ENCODE measurements at places on chromosomes 16 and 17.

DNA sequence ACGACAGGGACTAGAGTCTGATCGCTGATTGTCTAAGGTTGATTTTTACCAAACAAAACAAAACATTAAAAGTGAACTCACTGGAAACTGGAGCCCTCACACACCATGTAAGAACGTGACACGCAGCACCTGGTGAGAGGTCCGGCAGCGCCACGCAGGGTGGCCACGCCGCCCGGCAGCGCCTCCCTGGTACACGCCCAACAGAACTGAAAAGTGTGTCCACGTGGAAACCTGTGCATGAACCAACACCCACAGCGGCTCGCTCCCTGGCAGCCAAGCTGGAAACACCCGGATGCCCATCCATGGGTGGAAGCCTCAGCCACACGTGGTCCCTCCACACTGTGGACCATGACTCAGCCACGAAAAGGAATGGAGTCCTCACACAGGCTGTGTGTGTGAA is 9.1 kb downstream of the GALNS start:
- DNase-seq, result no peak

DNA sequence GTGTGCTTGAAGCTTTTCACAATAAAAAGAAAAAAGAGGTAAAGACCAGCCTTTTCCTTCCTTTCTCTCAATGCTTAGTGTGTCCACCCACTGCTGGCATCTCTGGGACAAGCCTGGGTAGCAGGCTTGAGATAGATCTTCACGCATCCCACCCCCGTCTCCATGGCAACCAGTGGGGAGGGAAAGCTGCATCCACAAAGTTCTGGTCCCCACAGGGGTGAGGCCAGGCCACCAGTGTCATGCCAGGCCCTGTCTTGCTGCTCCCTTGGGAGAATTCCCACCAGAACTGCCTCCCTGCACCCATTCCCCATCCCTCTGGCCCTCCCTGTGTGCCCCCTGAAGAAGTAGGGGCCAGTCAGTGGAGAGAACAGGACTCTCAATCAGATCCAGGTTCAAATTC is 259.9 kb downstream of the MRTFB start:
- no peak for DNase-seq

GRCh38 chr16:70152578-70153302 is 20.8 kb upstream of the CLEC18C start:
- DNase-seq, result no peak

GRCh38 chr16:83676086-83676485 is 131.7 kb upstream of the HSBP1 start:
- no peak for DNase-seq

GRCh38 chr16:55500530-55501011 is 8.3 kb upstream of the LPCAT2 start:
- no peak for DNase-seq

- no peak for DNase-seq
These were observed 10.6 kb upstream of the NUDT16L1 start for GRCh38 chr16:4682616-4683254.

GRCh38 chr17:48526608-48527546 is 3.9 kb downstream of the HOXB1 start:
- no peak for DNase-seq

- no peak for DNase-seq
These were observed 1.8 kb downstream of the RABEP2 start for GRCh38 chr16:28923231-28923587.

GRCh38 chr17:21085707-21086106 is 41.1 kb upstream of the DHRS7B start:
- DNase-seq, result no peak

GRCh38 chr17:70945386-70945785 is 776.1 kb downstream of the KCNJ2 start:
- DNase-seq, result no peak

DNA sequence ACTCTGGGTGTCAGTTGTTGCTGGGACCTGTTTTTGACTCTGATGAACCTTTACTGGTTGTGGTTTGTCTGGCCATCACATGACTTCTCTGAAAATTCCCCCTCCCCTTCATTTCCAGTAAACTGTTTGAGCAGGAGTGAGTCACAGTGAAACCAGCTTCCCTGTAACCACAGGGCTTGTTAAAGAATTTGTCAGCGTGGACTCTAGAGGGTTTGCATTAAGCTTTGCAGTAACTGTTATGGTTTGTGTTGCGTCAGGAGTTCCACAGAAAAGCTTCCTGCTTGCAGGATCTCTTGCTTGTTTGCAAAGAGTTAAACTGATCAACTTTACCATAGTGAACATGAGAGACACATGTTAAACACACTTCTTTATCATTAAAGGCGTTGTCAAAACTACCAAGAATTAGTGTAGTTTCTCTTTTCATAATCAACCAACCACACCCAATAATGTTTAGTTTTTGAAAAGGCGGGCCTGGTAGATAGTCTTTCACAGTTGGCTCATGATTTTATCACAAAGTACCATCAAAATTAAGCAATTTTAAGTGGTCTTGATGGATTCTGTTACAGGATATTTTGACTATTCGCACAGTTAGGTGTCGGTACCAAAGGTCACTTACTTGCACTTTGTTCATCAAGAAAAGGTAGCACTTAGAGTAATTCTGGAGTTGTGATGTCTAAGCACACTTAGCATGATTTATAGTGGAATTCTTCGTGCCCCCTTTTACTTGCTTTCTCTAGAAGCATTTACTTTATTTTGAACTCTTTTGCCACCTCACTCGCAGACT is 79.3 kb downstream of the VMP1 start:
- no peak for DNase-seq

- no peak for DNase-seq
These were observed 77.9 kb downstream of the CCT6B start for GRCh38 chr17:34883106-34884000.

GRCh38 chr16:13322336-13322735 is 420.9 kb downstream of the SHISA9 start:
- no peak for DNase-seq

GRCh38 chr17:75783803-75784472 is 668 bp upstream of the UNK start:
- peak; percentile 30 for DNase-seq

GRCh38 chr17:28293994-28294393 is 25.0 kb upstream of the TMEM97 start:
- no peak for DNase-seq

DNA sequence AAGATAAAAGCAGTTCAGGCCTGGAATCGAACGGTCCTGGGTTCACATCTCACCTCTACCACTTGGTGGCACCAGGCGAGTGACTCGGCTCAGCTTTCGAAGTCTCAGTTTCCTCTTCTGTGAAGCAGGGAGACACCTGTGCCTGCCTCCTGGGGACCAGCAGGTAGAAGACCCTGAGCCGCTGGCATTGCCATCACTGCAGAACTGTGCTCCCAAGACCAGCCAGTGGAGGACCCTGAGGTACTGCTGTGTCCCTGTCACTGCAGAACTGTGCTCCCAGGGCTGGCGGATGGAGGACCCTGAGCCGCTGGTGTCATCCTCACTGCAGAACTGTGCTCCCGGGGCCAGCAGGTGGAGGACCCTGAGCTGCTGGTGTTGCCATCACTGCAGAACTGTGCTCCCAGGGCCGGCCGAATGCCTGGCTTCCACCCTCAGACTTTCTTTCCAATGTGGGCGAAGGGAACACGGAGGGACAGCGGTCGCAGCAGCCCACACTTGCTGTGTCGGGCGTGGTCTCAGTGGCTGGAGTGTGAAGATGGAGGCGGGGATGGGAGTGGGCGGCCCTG is 8.7 kb upstream of the SLC7A5 start:
- DNase-seq, result no peak
